ENCODE measurements at places on chromosomes 4 and X.
A peak's percentile ranks its signal among the peaks of the same experiment; 100 is the strongest.

GRCh38 chr4:1096841-1097240 is 16.5 kb downstream of the RNF212 start:
- no peak for ATAC-seq

DNA sequence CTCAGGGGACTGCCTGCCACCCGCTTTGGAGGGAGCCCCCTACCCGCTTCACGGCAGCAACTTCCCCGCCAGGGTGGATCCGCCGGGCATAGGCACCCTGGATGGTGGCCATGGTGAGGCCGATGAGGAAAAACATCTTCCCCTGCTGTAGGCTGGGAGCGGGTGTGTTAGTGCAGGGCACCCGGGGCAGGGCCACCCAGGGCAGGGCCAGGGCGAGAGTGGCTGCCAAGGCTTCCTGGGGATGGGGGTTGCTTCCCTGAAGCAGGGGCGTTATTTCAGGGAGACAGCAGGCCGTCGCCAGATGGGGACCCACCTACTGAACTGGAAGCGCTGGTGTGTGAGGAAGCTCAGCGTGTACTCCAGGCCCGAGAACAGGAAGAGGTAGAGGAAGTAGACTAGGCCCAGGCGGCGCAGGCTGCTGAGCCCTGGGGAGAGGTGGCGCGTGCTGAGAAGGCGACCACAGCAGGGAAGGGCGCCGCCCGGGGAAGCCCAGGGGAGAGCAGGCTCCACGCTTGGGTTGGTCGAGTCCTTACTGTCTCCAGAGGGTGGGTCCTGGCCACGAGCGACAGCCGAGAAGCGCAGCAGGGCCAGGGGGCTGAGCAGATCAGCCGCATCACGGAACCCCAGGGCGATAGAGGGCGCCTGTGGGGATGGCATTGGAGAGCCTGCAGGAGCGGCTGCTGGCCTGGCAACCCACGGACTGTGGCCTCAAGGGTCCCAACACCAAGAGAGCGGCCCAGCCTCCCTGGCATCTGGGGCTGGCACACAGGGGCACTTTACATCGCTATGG is 31.5 kb downstream of the NOP14 start:
- ATAC-seq: no peak

DNA sequence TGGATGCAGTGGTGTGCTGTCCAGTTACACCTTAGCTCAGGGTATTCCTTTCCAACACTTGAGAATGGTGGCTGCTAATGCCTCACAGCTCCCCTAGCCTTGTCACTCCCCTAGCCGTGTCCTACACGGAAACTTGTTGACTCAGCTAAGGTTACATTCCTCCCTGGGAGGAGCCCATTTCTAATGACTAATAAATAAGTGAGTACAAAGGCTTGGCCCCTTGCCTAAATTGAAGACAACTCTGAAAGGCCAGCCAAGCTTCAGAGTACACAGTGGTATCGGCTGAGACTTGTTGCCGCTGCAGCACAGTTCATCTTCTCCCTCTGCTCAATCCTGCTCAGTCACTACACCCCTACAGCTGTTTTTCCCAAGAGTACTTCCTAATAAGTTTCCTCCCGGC is 21.2 kb upstream of the SLC25A31 start:
- ATAC-seq: no peak

DNA sequence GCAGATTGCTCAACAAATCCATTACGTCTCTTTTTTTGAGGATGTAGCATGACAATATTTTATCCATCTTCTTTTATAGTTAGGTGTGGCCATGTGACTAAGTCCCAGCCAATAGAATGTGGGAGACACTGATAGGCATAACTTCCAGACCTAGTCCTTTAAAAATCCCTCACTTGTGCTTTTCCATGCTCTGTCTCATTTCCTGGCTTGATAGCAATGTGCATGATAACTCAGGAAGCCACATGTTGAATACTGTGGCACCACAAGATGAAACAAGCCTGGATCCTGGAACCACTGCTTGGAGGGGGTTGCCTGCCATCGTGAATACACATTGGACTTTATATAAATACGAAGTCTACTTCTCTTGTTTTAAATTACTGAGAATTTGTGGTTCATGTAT is 184.0 kb upstream of the NEIL3 start:
- ATAC-seq: no peak

DNA sequence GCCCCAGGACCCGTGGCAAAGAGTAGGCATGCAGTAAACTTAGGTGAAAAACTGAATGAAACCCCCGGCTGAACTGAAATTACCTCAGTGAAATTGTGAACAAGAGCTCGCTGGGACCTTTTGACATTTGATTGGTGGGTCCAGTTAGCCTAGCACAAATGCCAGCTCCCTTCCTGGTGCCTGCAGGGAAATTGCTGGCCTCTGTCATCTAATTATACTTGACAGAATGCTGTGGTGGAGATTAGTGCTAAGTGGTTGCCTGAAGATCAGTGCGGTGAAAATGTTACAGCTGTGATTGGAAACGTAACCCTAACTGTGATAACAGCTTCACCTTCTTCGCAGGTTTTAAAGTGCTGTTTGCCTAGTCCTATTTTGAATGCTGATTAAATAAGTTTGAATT is 43.0 kb downstream of the ADD1 start:
- ATAC-seq: no peak

- peak; percentile 74 for ATAC-seq
These were observed 839 bp downstream of the STK26 start for GRCh38 chrX:132023896-132024386.

DNA sequence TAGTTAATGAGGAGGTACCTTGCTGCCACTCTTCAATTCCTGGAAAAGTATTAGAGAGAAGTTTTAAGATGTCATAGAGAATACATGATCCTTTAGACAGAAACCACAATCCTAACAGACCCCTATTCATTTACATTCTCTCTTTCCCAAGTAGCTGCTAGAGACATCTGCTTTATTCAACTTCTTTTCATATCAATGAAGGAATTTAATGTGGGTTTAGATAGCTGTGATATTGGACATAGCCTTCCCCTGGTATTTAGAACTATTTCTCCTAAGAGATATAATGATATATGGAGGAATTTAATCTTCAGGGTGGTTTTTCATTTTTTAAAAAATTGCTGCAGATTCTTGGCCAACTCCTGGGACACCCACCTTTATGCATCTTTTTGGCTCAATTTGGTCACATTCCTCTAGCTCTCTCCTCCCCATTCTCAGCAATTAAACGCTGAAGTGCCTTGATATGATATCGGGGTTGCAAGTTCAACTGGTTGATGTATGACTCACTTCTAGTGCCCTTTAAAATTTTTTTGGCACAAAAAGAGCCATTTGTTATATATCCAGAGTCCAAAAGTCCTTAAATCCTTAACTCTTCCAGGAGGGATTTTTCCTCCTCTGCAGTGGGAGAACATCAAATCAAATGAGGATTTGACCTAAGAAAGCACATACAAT is 57.6 kb downstream of the DOCK11 start:
- ATAC-seq: no peak

DNA sequence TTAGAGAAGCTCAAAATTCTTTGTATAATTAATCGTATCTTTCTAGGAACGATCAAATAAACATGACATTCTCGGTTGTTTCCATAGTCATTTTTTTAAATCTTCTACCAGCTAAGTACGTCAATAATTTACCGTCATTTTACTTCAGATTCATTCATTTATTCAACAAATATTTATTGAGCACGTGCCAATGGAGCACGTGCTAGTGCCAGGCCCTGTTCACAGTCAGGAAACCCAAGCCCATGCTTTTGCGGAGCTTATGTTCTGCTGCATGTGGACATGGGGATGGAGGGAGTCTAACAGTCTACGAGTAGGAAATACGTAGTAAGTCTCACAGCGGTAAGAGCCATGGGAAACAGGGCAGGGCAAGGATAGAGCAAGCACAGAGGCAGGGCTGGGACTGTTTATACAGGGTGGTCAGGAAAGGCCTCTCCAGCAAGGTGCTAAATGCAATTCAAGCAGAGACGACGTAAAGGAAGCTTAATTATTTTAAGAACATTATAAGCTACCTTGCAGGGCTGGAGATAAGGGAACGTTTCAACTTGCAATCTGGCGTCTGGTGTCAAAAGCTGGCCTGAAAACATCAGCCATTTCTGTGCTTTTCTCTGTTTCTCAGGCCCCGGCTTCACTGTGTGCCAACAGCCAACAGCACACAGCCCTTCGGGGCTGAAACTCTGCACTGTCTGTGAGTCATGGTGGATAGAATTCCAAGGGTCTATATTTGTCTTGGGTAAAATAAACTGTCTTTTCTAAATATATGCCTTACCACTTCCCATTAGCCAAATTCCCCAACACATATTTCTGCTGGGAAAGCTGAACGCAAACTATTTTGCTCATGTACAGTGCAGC is 517.1 kb upstream of the ZFP42 start:
- ATAC-seq: no peak

Data from activated CD4-positive, CD25-positive, alpha-beta regulatory T cell treated with anti-CD3 and anti-CD28 coated beads, Interleukin-2, amount 50 U/mL, for 24 hours (primary cell).